Gastroesophageal sphincter (tissue), 4 donors: ENCODE measurements at places on chromosomes 5 and 9.

DNA sequence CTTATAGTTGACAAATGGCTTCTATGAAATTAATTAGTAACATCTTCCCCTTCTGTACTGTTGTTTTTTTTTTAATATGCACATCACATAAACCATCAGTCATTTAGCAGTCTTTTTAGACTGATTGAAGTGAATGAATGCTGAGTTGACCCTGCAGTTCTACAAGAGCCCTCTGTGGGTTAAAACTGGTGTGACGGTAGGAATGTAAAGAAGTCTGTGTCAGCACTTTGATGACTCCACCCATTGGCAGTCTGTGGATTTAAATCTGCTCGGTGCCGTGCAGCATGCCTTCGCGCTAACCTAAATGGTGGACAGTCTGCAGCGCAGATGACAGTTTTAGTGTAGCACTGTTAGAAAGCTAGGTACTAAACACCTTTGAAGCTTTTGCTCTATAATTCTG lies 3.1 kb downstream of the GTF3C4 start:
- H3K36me3 ChIP-seq: no peaks in the 10 kb centered on the region
- H3K27me3 ChIP-seq: no peaks in the 10 kb centered on the region
- no peak overlapping the region for H3K27ac ChIP-seq
- no peak for ATAC-seq

- no peak overlapping the region for H3K4me3 ChIP-seq
- no peak for ATAC-seq
- no peaks in the 10 kb centered on the region for H3K27me3 ChIP-seq
- no peak overlapping the region for H3K27ac ChIP-seq
Measured at GRCh38 chr5:50684721-50685120, 18.3 kb downstream of the PARP8 start.

DNA sequence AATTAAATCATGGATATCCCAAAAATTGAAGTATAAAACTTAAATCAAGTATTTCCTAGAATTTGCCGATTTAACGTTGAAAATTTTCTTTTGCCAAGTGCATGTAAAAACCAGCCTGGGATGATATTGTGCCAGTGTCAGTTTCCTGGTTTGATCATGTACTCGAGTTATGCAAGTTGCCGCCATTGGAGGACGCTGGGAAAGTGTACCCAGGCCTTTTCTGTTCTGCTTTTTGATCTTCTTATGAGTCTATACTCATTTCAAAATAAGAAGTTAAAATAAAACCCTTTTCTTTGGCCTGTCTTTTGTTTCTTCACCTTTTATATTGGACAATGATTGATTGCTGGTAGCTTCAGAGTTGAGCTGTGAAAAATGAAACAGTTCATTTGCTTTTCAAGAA lies 93.1 kb upstream of the NFIL3 start:
- H3K36me3 ChIP-seq: no peaks in the 10 kb centered on the region
- no peak overlapping the region for H3K4me3 ChIP-seq
- H3K4me1 ChIP-seq: no peaks in the 10 kb centered on the region
- ATAC-seq: no peak
- H3K27ac ChIP-seq: no peak overlapping the region

DNA sequence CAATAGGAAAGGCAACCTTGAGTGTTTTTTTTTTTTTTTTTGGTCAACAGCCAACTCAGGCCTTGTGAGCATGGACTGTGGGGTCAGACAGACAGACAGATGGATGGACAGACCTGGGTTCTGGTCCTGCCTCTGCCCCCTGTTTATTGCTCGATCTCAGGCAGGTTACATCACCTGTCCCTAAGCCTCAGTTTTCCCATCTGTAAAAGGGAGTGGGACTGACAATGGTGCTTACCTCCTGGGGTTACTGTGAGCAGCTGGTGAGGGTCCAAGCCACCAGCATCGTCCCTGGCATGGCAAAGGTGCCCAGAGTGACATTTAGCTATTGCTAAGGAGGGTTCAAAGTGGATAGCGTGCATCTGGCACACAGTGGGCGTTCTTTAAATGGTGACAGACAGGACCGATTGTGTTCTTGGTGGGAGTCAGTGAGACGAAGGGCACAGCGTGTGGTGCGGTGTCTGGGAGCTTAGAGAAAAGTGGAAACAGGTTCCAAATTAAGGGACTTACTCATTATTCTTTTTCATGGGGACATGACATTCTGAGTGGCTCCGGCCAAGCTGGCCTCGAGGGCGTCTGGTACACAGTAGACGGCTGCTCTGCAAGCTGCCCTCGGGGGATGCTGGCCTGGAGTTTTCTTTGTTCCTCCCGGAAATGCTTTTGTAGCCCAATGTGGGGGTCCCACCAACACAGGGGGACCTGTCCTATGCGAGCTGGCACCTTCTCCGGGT lies 72.1 kb downstream of the COL27A1 start:
- no peaks in the 10 kb centered on the region for H3K36me3 ChIP-seq
- H3K4me1 ChIP-seq: peaks cover 25% of the 10 kb centered on the region
- ATAC-seq: no peak
- H3K4me3 ChIP-seq: no peak overlapping the region

GRCh38 chr5:113293975-113294310 lies 140.8 kb downstream of the TSSK1B start:
- ATAC-seq: no peak
- peak overlapping the region; percentile 89 for H3K27ac ChIP-seq
- H3K4me1 ChIP-seq: no peaks in the 10 kb centered on the region
- H3K27me3 ChIP-seq: no peaks in the 10 kb centered on the region

GRCh38 chr5:1557114-1557873 lies 33.5 kb upstream of the LPCAT1 start:
- no peak for ATAC-seq
- peaks cover 7% of the 10 kb centered on the region for H3K4me1 ChIP-seq
- H3K36me3 ChIP-seq: no peaks in the 10 kb centered on the region
- no peak overlapping the region for H3K27ac ChIP-seq
- H3K4me3 ChIP-seq: no peak overlapping the region

GRCh38 chr9:124214116-124214515 lies 43.6 kb upstream of the NEK6 start:
- no peaks in the 10 kb centered on the region for H3K36me3 ChIP-seq
- no peak overlapping the region for H3K4me3 ChIP-seq
- peaks cover 5% of the 10 kb centered on the region for H3K27me3 ChIP-seq

DNA sequence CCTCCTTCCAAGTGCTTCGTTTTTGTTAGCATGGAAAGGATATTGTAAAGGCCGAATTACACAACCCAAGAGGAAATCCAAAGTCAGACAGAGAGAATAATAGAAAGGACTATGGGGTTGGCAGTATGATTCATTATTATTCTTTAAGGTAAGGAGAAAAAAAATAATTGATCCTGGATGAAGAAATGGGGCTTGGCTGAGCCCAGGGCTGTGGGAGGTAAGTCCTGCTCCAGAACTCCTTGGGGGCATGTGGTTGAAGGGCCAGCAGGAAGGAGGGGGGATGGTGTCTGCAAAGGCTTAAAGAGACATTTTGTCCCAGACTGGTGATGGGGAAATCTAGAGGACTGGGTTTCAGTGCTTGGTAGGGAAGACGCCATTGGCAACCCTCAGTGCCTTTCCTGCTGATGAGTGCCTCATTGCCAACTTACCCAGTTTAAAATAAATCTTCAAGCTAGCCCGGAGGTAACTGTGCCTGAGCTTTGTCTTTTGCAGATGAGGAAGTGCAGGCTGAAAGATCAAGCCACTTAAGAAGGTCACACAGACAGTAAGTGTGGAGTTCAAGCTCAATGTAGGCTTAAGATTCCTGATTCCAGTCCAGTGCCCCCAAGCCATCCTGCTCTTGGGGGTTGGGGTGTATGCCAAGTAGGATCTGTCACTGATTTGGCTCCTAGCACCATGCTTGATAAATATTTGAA lies 30.2 kb downstream of the FOXI1 start:
- no peaks in the 10 kb centered on the region for H3K36me3 ChIP-seq
- no peak for ATAC-seq
- peaks cover 8% of the 10 kb centered on the region for H3K27me3 ChIP-seq
- H3K4me1 ChIP-seq: no peaks in the 10 kb centered on the region

DNA sequence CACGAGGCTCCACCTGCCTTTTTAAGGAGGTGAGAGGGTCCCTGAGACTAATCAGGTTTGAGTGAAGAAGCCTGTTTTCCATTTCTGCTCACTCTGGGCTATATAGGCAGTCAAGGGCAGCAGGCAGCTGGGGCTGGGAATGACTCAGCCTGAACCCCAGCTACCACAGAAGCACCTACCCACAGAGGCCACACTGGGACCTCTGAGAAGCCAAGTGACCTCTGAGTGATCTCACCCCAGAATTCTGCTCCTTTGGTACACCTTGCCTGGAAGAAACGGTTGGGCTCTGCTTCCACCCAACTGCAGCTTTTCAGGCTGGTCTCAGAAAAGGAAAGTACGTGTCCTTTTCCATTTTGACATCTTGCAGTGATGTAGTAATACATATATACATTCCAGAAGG lies 6.8 kb downstream of the FAM219A start:
- H3K4me1 ChIP-seq: peaks cover 59% of the 10 kb centered on the region
- ATAC-seq: no peak
- no peaks in the 10 kb centered on the region for H3K27me3 ChIP-seq

- no peak overlapping the region for H3K4me3 ChIP-seq
- H3K27me3 ChIP-seq: no peaks in the 10 kb centered on the region
- H3K36me3 ChIP-seq: no peaks in the 10 kb centered on the region
- no peak overlapping the region for H3K27ac ChIP-seq
Measured at GRCh38 chr5:105207066-105207465, 1644.5 kb upstream of the NUDT12 start.

GRCh38 chr5:143214890-143215289 lies 188.6 kb downstream of the NR3C1 start:
- no peak overlapping the region for H3K4me3 ChIP-seq
- no peaks in the 10 kb centered on the region for H3K27me3 ChIP-seq
- H3K4me1 ChIP-seq: peaks cover 5% of the 10 kb centered on the region
- no peak overlapping the region for H3K27ac ChIP-seq
- no peak for ATAC-seq
- H3K36me3 ChIP-seq: no peaks in the 10 kb centered on the region

DNA sequence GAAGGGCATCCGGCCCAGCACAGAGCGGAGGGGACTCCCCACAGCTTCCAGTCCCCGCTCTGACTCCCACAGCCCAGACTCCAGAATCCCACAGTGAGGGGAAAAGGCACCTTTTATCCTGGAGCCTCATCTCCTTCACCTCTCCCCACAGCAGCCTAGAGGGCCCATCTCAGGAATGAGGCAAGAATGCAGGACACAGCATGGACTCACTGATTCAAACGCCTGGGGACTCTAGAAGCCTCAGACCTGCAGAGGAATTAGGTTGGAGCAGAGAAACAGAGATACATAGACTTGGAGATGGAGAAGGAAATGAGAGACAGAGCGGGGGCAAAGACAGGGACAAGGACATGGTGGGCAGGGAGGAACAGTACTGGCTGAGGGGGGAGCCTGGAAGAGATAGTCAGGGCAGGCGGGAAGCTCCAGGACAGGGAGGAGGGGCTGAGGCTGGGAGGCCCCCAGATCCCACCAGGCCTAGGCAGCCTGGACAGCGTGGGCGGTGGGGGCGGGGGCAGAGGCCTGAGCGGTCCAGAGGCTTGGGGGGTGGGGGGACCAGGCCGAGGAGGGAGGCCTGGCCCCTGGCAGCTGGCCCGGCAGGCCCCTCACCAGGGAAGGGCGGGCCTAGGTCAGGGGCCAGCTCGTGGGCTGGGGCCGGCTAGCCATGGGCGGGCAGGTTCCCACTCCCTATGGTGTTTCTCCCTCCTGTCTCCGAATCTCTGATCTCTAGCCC lies 15.8 kb downstream of the CNTFR start:
- no peak overlapping the region for H3K4me3 ChIP-seq
- ATAC-seq: no peak
- H3K27ac ChIP-seq: no peak overlapping the region
- H3K4me1 ChIP-seq: no peaks in the 10 kb centered on the region

DNA sequence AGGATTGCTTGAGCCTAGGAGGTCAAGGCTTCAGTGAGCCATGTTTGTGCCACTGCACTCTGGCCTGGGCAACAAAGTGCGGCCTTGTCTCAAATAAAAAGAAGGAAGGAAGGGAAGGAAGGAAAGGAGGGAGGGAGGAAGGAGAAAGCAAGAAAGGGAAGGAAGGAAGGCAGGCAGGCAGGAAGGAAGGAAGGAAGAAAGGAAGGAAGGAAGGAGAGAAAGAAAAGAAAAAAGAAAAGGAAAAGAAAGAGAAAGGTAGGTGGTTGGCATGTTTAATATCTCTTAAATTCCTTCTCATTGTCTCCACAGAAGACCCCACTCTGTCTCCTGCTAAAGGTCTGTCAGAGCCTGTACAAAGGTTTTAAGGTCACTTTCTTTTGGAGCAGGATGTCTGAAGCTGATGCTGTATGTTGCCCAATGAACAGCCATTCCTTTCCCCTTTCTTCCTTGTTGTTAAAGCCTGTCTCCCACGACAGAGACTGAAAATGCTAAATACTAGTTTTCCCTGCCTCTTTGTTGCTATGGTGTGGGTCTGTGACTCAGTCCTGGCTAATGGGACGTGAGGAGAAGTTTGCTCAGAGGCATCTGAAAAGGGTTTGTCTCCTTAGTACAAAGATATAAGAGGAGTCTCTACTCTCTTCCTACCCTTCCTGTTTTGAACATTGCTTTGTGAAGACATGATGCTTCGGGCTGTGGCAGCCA lies 213.3 kb downstream of the PCSK1 start:
- no peak for ATAC-seq
- H3K4me1 ChIP-seq: peaks cover 3% of the 10 kb centered on the region
- no peaks in the 10 kb centered on the region for H3K27me3 ChIP-seq
- H3K27ac ChIP-seq: no peak overlapping the region

DNA sequence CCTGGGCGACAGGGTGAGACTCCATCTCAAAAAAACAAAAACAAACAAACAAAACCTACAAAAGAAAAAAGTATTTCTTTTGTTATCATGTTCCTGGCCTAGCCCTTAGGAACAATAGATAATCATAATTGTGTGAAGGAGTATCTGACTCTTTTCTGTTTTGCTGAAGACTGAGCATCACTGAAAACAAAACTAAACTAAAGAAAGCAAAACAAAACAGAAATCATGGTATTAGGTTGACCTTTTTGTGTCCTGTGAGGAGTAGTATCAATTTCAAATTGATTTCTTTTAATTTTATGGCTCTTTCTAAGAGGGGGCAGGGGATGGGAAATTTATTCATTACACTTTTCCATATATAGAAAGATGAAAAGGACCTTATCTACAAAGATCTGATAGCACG lies 246.0 kb downstream of the YTHDC2 start:
- H3K27ac ChIP-seq: no peak overlapping the region
- H3K4me3 ChIP-seq: no peak overlapping the region
- no peaks in the 10 kb centered on the region for H3K36me3 ChIP-seq
- H3K27me3 ChIP-seq: no peaks in the 10 kb centered on the region
- no peak for ATAC-seq
- peaks cover 6% of the 10 kb centered on the region for H3K4me1 ChIP-seq

DNA sequence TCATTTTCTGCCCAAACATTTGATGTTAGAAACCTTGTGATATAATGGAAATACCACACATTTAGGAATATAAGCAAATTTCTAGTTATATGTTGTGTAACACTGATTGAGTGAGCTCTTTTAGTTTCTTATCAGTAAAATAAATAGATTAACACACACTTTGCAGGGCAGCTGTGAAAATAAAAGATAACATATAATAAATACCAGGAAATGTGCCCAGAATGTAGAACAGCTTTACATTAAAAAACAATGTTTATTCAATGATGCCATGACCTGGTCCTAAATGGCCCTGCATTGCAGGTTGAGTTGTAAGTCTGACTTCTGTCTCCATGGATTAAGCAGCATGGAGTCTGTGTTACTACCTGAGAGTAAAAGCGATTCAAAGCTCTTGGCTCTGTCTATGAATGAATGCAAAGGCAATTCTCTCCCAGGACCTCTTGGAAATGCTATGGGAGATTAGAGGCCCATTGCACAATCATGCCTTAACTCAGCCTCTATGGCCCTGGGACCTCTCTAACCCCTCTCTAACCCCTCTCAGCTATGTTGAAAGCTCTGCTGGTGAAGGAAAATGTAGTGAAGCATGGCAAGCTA lies 296.0 kb upstream of the ACTBL2 start:
- no peaks in the 10 kb centered on the region for H3K4me1 ChIP-seq
- no peaks in the 10 kb centered on the region for H3K36me3 ChIP-seq
- no peak overlapping the region for H3K4me3 ChIP-seq
- ATAC-seq: no peak
